ENCODE measurements at places on chromosomes 4 and X.
A peak's percentile ranks its signal among the peaks of the same experiment; 100 is the strongest.

DNA sequence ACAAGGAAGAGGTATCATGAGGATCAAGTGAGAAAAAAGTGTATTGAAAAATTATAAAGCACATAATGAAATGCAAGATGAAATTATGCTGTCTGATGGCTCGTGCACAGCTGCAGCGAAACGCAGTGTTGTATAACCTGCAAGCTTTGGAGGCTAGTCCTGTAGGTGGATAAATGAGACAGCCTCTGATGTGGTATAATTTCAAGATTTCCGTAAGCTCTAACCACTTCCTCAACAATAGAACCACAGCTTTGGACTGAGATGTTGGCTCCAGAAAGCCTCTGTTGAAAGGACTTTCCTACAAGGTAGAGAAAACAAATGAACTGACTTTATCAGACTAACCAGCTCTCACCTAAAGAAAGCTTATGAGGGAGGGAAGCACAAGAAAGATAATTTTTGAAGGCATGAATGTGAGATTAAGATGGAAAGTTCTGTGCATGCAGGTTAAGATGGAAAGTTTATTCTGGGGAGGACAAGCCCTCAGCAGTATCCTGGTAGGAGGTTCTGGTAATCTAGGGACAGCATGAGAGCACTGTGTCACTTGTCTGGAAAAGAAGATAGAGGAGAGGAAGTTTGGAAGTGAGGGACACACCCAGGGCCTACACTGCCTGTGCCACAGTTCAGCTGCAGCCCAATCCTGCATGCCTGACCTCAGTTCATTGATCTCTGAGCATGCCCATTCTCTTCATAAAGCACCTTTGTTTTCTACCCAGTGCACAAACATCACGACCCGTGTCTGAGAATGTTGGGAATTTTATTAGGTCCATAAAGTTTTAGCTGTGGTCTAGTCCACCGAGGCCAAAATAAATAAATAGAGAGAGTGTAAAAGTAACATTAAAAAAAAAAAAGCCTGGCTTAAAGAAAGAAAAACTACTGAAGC is 161.5 kb upstream of the SFRP2 start:
- DNase-seq = peak; percentile 35

GRCh38 chrX:6132970-6133369 is 95.7 kb downstream of the NLGN4X start:
- no peak for DNase-seq

DNA sequence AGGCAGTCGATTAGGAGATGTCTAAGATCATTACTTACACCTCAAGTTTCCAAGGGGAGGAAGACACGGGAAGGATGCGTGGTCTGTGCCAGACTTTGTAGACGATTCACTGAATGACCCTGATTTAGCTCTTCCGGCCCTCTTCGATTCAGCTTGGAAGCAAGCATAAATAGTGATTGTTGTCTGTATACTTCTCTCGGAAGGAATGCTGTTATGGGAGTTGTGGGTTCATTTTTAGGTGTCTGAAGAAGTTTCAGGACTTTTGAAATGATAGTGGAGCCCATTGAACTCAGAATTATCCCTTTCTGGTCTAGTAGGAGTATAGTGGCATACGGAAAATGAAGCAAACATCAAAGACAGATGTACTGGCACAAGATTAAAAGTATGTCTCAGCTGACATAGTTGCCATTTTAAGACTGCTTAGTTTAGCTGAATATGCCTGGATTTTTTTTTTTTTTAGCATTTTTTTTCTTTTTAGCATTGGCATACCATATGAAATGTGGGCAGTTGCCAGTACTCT is 1.0 kb upstream of the ANKRD17 start:
- no peak for DNase-seq

GRCh38 chr4:158915683-158916241 is 146.9 kb downstream of the FNIP2 start:
- no peak for DNase-seq

DNA sequence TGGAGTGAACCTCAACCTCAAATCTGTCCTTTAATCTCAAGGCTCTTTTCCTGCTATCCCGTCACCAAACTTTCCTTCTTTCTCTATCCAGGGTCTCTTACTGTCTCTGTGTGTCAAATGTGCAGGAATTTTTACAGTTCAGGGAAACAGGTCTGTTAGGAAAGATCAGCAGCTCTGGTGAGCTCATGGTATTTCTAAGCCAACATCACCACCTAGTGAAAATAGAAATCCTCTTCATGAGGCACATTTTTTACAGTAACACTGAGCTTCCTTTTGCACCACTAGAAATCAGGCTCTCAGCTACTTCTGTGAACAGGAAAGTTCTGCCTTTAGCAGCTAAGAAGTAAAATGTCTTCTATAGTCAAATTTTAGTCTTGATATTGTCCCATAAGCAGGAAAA is 39.6 kb downstream of the NUDT11 start:
- DNase-seq = no peak

- no peak for DNase-seq
These were observed 54.9 kb downstream of the STOX2 start for GRCh38 chr4:183960046-183960420.

- DNase-seq = no peak
These were observed 116.3 kb upstream of the TEX13C start for GRCh38 chrX:125203365-125203736.

DNA sequence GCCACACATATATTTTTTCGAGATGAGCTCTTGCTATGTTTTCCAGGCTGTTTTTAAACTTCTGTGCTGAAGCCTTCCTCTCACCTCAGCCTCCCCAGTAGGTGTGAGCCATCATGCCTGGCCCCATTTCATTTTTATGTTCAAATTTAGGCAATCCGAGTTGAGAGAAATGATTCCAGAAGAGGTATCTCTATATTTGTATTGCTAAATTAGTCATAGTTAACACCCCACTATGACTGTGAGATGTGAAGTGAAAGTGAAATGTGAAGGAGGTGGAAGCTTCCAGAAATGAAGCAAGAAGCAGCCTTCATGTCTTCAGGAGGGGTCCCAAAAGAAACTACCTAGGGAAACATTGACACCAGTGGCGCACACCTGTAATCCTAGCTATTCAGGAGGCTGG is 17.7 kb downstream of the APELA start:
- no peak for DNase-seq

GRCh38 chr4:169252339-169253112 is 18.2 kb downstream of the SH3RF1 start:
- no peak for DNase-seq

DNA sequence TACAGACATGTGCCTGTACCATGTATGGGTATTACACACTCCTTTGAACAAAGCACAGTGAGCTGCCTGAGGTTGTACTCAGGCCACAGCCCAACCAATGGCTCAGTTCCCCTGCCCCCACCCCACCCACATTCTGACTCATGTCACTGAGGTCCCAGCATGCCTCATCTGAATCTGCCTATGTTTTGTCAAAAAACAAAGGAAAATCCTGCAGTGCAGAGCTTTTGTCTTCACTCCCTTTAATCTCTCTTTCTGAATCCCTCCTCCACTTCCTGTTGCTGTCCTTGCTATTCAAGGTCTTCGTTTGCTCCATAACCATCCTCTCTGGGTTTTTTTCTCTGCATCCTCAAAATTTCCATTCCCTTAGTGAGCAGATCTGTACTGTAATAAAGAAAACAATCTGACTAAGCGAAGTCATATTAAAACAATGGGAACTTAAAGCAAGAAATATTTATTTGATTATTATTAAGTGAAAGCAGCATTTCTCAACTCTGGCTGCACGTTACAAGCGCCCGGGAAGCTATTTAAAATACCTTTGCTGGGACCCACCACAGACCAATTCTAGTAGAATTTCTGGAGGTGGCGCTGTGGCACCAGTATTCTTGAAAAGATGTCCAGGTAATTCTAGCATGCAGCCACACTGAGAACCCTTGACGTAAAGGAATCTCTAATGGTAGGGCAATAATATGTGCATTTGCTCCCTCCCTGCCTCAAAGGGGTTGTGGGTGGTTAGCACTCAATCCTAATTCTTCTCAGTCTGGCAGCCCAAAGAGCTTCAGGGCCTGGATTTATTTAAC is 8.7 kb downstream of the GUCY2F start:
- peak; percentile 8 for DNase-seq

DNA sequence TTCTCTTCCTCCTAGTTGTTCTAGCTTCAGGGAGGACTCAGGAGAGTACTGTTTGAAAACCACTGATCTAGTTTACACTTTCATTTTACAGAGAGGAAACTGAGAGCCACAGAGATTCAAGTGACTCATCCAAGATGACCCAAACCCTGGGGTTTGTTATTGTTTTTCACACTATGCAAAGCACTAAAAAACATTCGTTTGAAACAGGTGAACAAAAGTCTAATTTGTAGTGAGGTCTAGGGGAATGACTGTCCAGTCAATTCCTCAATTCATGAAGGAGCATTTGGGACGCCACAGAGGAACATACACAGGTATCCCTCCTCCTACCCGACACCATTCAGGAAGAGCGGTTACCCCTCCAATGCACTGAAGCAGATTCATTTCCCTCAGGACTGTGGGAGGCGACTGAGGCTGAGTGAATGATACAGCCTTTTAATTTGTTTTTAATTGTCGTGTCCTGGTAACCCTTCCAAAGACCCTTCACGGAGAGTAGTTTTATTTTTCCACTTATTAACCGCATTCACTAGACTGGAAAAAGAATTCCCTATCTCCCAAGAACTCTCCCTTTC is 30.3 kb downstream of the TLR10 start:
- no peak for DNase-seq

DNA sequence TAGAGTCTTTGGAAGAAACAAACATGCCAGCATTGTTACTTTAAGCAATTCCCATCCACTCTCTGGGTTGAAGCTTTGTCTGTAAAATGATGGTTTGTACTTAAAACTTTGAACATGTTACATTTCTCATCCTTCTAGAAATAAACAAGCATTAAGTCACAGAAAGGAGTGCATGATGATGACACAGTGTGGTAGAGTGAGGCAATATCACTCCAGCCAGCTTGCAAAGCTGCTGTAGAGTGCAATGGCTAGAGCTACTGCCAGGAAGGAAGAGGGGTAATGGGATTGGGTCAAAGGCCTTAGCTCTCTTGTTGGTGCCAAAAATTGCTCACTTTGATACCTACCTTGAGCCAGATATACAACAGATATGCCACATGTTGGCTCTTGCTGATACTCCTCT is 12.3 kb upstream of the ENOX2 start:
- no peak for DNase-seq

DNA sequence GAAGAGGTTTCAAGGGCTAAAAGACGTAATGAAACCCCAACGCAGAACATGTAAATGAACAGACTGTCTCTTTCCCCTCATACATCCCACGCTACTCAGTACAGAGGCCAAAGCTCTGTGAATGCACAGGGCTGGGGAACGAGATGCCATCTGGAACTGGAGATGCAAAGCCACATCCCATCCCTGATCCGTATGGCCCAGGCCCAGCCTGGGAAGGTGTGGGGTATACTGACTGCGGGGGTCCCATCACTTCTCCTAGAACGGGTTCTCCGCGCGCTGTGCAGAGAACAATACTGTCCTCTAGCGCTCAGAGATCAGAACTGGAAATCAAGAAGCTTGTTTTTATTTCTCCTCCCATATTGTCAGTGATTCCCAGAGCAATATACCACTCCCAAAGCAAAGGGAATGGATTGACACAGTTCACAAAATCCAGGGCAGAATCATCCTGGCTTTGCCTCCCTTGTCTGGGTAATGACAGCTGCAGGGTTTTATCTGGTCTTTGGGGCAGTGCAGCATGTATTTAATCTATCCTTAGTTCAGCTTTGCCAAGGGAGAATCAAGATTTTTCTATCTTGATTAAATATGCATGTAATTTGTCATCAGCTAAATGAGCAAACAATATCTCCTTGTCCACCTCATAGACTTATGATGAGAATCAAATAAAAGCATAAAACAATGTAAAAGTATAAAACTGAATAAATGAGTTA is 47.3 kb upstream of the TLR3 start:
- DNase-seq = no peak

DNA sequence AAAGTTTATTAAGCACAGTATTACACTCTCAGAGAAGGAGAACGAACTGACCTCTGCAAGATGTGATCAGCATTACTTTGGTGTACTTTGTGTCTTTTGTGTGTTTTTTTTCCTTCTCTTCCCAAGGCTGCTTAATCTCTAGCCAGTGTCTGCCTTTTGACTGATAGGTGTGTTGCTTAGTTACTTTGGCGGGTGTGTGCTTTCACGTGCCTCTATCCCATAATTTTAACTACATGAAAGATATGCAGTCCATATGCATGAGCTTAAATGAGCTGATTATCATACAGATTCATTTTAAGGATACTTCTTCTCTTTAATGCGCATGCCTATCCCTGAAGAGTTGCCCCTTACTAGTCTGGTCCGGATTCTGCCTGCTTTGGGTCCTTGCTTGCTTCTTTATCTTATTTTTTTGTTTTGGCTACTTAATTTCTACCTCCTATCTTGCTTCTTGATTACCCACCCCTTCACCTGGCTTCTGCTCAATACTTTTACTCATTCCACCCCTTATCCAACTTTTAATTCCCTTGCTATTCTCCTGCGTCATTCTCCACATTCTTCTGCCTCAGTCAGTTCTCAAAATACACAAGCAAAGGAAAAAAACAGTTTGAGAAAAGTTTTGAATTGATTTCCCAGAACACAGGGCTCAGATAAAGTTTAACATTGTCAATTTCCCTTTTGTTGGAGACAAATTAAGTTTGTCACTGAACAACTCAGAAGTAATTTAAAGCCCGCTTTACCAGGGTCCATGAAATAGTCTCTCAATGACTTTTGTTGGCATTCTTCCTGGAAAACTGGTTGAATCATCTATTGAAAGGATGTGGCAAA is 182.0 kb downstream of the TENT5D start:
- DNase-seq = no peak

- DNase-seq = peak; percentile 57
These were observed 151.5 kb downstream of the CORIN start for GRCh38 chr4:47686294-47686872.

DNA sequence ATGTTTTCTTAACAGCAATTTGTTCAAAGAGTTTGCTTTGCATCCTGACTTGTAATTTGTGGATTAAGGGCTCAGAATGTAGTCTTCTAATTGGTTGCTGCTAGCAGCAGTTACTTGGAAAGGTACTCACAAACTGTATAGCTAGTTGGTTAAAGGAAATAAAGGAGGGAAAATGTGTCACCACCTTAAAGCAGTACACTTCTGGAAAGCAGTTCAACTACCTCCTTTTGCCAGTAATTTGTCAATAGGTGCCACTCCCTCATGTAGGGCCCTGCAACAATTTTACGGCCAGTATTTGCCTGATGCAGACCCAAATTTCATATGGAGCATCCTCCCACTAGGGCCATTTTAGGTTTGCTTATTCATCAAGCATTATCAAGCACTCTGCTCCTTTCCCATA is 20.8 kb downstream of the AMOT start:
- DNase-seq = no peak

- DNase-seq = no peak
These were observed 248.0 kb downstream of the INPP4B start for GRCh38 chr4:142598132-142598531.

GRCh38 chrX:153494541-153495361 is at the start of gene BGN:
Gene BGN, plus strand, starts transcription at chrX:153494980. Its CDS starts 9,652 bp downstream, at chrX:153504632.
- no peak for DNase-seq

GRCh38 chr4:150237110-150237872 is 159.0 kb downstream of the DCLK2 start:
- no peak for DNase-seq

- DNase-seq = no peak
These were observed 82.9 kb downstream of the CAMK2D start for GRCh38 chr4:113678641-113679040.

GRCh38 chr4:160238790-160239189 is 1135.9 kb downstream of the RAPGEF2 start:
- DNase-seq = no peak

- peak; percentile 27 for DNase-seq
These were observed 581 bp upstream of the STK32B start for GRCh38 chr4:5050520-5051277.

- no peak for DNase-seq
These were observed 75.6 kb downstream of the PPP2R2C start for GRCh38 chr4:6396696-6397236.

GRCh38 chrX:46634577-46634976 is 61.0 kb downstream of the CHST7 start:
- DNase-seq = no peak
